HTR-8/SVneo (cell line): ENCODE measurements at places on chromosomes 3 and 15.

DNA sequence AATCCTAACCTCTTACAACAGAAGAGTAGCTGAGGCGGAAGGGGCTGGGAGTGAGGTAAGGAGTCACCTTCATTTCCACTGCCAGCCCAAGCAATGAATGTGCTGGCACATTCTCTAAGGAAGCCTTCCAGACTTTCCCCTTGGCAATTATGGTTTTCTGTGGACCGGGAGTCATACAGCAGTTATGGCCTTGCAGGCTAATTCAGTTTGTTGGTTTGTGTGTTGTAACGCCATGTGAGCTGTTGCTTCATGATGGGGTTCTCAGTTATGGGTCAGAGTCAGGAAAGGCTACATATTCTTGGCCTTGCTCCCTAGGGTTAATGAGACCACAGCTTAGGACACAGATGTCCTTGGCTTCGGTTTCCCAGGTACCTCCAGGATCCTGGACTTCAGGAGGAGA, 137.0 kb downstream of the ADAMTS17 start:
- DNase-seq, result no peak

GRCh38 chr15:43774062-43774461, 2.7 kb downstream of the ELL3 start:
- DNase-seq, result no peak

DNA sequence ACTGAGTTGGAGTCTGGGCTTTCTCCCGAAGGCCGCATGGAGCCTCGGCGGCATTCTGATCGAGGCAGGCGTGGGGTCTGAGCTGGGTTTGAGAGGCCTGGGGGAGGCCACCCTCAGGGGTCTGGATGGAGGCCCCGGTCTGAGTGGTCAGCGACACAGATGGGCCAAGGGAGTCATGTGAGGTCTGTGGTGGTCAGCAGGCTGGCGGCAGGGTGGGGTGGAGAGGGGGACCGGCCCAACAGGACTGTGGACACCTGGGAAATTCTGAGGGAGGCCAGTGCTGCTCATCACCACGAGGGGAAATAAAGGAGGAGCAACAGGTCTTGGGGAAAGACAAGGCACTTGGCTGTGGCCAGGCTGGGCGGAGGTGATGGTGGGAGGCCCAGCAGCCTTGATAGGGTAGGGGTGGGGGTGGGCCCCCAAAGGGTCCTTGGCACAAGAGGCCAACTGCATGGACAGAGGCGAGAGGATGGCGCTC, 16.2 kb downstream of the CTSH start:
- no peak for DNase-seq

DNA sequence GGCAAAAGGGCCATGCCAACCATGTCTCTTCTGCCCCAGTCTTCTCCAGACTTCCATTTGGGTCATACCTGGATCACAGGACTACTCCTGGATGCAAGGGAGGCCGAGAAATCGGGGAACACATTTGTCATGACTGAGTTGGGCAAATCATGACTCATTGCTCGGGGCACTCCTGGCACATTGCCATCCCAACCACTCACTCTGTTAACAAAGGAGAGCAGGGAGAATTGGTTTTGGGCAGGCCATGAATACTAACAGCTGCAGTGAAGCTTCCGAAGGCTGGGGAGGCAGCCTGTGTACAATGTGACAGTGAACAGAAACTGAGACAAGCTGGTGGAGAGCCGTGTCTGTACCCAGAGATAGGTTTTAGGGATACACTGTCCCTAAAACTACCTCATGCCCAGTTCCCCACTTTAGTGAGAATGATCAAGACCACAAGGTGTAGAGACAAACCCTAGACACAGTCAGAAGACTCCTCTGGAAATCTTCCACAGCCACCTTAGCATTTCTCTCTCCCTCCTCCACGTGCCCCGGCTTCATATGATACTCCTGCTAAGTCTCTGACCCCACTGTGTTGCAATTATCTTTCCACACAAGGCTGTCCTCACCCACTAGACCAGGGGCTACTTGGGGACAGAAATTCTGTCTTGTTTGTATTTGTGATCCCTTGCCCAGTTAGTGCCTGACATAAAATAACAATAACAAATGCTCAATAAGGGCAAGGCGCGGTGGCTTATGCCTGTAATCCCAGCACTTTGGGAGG, 10.5 kb upstream of the BUB1B start:
- DNase-seq, result peak; percentile 67

DNA sequence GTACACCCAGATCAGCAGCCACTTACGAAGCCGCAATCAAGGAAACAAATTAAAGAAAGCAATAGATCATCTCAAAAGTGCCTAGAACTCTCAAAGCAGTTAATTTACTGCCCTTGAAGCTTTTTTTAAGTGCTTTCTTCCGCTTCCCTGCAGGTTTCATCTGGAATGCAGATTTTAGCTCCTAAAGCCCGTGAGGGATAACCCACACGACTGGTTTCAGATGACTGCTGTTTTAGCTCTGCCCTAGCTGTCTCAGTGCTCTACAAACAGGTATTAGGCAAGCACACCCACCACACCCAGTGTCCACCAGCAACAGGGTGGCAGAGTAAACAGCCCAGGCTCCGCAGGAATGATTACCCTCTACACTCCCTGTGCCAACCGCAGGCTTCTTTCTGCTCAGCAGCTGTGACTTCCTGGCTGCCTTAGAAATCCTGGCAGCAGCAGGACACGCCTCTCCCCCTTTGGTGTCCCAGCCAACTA, 126.0 kb downstream of the FMN1 start:
- DNase-seq, result no peak

DNA sequence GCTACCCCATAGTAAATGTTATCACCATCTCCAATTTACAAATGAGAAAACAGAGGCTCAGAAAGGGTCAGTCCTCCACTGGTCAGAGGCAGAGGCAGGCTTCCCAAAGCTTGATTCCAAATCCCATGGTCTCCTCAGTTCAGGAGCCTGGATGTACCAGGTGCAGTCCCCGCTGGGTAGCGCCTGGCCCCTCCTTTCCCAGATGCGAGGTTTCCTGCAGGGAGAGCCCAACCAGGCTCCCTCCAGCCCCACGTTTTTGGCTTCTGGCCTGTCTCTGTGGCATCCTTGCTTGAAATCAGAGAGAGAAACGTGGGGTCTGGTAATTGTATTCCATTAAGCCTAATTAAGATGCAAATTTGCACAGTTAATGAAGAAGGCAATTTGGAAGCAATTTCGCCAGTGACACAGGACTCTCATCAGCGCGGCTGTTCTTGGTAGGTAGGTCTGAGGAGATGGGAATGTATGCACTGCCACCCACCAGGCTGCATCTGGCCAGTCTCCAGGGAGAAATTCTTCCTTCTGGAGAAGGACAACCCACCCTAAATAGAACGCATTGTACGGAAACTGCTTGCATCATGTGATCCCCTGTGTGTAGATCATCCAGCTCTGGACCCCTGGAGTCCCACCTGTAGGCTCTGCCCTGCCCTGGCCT, 50.5 kb downstream of the HRH1 start:
- DNase-seq, result no peak

GRCh38 chr3:119636891-119637611, 23.3 kb downstream of the POPDC2 start:
- no peak for DNase-seq

GRCh38 chr15:58777107-58777506, 6.0 kb downstream of the MINDY2 start:
- DNase-seq, result no peak

GRCh38 chr3:14203521-14204079, 25.0 kb downstream of the LSM3 start:
- DNase-seq, result peak; percentile 81

- DNase-seq, result no peak
Measured at GRCh38 chr15:76338486-76339304, 2.1 kb downstream of the ISL2 start.

- DNase-seq, result no peak
Measured at GRCh38 chr3:153144071-153144470, 18.0 kb upstream of the RAP2B start.

GRCh38 chr3:122816587-122816986, 21.7 kb downstream of the SLC49A4 start:
- DNase-seq, result no peak

DNA sequence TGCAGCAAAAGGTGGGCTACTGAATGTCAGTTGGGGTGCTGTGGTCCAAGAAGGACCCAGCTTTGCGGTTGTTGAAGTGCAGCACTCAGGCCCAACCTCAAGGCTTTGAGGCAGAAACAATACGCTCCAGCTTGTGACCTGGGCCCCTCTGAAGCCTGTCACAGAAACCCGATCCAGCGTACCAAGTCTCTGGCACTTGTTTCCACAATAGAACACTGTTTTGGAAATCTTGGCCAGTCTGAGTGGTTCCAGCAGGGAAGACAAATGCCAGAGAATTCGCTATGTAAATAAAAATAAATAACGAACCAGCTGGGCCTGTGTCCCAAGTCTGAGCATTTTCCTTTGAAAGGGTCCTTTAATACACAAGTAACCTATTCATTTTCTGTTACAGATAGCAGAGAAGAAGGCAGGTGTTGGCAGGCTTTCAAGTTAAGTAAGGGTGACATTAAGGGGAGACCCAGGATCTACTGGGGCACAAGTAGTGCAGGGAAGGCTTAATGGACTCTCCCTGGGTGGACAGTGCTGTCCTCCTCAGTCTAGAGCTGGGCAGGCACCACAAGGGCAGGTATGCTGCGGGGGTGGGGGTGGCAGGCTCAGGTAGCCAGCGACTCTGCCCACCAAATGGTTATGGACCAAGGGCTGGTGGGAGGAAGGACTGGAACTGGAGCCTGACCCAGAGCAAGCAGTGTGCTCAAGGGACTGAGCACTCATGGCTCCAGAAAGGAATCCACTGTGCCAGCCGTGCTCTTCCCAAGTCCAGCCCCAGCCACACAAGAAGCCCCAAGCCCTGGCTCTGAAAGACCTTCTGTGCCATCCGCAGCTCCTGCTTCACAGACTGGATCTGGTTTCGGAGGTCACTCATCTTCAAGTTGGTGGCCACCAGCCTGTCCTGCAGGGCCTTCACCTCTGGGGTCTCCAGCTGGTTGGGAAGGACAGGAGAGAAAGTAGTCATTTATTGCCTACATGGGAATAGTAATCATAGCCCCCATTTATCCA, 26.3 kb downstream of the CCDC13 start:
- DNase-seq, result no peak

- no peak for DNase-seq
Measured at GRCh38 chr15:67685008-67685599, 140.2 kb upstream of the SKOR1 start.

- DNase-seq, result no peak
Measured at GRCh38 chr3:177131927-177132636, 65.2 kb downstream of the TBL1XR1 start.

DNA sequence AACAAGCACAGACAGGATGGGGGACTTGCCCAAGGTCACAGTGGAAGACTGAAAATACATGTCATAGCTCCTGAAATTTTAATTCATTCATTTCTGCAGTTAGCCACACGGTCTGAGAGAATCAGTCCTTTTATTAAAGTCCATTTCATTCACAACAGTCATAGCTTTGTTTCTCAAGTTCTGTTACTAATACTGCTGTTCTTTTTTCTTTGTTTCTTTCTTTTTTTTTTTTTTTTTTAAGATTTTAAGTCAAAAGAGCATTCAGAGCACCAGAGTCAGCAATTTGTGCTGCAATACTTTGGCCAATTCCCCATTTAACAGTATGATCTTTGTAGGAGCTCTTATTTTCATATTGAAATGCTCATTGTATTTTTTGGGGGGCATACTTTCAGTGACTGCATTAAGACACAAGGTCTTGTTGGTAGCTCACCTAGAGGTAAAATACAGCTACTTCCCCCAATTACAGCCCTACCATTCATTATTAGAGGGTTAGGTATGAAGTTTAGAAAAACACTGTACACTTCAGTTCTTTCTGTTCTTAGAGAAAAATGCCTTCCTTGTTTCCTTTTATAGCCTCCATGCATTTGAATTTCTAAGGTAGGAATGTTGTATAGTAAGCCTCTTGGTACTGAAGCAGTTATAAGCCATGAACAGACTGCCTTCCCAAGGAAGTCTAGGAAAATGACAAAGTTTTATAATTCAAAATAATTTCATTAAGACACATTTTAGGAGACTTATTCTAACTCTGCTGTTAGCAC, 9.6 kb downstream of the GALK2 start:
- no peak for DNase-seq

GRCh38 chr3:55659701-55660100, 172.6 kb upstream of the WNT5A start:
- DNase-seq, result no peak

DNA sequence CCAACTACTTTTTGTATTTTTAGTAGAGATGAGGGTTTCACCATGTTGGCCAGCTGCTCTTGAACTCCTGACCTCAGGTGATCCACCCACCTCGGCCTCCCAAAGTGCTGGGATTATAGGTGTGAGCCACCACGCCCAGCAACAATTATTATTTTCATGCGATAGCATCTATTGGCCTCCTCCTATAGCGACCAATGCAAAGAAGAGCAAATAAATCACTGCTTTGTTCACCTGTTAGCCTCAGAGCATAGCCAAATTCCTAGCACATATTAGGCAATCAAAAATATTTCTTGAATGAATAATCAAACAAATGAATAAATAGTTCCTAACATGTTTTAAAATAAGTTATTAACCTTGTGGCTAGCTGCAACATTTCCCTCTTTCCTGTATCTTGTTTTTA, 36.8 kb upstream of the TNFSF10 start:
- DNase-seq, result no peak

DNA sequence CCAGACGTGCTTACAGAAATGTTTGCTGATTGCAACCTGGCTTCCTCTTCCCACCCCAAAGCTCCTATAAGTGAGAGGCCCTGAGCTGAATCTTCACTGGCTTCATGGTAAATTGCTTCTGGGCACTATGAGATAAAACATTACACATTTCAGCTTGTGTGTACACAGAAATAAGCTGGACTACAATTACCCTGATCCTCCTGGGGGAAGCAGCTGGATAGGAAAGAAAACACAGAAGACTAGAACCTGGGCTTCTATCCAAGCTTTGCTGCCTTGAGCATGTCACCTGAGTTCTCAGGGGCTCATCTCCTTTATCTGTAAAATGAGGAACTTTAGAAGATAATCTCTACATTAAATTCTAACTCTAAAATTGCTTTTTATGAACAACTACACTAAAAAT, 40.3 kb downstream of the THBS1 start:
- DNase-seq, result no peak

DNA sequence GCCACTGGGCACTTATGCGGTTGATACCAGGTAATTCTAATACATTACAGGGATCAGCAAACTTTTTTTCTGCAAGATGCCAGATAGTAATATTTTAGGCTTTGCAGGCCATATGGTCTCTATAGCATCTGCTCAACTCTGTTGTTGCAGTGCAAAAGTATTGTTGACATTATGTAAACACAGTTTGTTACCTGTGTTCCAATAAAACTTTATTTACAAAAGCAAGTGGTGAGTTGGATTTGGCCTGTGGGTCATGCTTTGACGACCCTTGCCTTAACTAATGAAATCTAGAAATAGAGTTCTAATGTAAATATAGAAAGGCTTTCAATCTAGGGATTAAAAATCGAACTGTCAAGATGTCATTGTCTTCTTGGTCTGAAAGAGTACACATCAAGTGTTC, 44.4 kb downstream of the PIK3CA start:
- no peak for DNase-seq

- peak; percentile 47 for DNase-seq
Measured at GRCh38 chr3:14598143-14598569, 53.4 kb upstream of the CCDC174 start.

- no peak for DNase-seq
Measured at GRCh38 chr3:182366746-182367145, 426.6 kb upstream of the ATP11B start.

GRCh38 chr15:55743729-55744655, 1.0 kb upstream of the PRTG start:
- DNase-seq, result no peak
